Stimulated activated CD4-positive, alpha-beta T cell treated with anti-CD3 and anti-CD28 coated beads, Interleukin-15, amount 100 ng/mL, for 48 hours (primary cell): ENCODE measurements at places on chromosomes 5 and 9.

- DNase-seq = no peak
Observed at GRCh38 chr5:6408627-6409446, 30.5 kb upstream of the MED10 start.

- no peak for DNase-seq
Observed at GRCh38 chr5:124310453-124310852, 436.0 kb downstream of the ZNF608 start.

GRCh38 chr5:930866-931265 lies 38.2 kb downstream of the TRIP13 start:
- DNase-seq = no peak

DNA sequence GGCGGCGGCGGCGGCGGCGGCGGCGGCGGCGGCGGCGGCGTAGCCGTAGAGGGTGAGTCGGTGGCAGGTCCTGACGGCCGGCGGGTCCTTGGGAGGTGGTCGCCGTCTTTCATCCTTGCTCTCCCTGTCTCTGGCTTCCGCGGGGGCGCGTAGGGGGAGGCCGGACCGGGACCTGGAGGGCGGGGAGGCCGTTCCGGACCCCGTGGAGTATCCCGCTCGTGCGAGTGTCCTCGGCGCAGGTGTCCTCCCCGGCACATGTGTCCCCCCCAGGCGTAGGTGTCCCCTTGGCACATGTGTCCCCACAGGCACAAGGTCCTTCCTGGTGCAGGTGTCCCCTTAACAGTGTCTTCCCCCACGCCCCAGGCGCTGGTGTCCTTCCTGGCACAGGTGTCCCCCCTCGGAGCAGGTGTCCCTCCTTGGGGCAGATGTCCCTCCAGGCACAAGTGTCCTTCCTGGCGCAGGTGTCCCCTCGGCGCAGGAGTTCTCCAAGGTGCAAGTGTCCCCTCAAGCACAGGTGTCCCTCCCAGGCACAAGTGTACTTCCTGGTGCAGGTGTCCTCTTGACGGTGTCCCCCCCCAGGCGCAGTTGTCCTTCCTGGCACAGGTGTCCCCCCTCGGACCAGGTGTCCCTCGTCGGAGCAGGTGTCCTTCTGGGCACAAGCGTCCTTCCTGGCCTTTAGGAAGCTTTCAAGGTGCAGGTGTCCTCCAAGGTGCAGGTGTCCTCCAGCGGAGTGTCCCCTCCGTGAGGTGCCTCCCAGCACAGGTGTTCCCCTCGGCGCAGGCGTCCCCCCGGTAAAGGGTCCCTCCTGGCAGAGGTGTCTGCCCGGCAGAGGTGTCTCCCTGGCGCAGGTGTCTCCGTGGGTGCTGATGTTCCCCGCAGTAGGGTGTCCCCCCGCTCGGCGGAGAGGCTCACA lies 519 bp downstream of the EXOC3 start:
- no peak for DNase-seq

- DNase-seq = no peak
Observed at GRCh38 chr5:176648474-176649194, 1.4 kb downstream of the TSPAN17 start.

DNA sequence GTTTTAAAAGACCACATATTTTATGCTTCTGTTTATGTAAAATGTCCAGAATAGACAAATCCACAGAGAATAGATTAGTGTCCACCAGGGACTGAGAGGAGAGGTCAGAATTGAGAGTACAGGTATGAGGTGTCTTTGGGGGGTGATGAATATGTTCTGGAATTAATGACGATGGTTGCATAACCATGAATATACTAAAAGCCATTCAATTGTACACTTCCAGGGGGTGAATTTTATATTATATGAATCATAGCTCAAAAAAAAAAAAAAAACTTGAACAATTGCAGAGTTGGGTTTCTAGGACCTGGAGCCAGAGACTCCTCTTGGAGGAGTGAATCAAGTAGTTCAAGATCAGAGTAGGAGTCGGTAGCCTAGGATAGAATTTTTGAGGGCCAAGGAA lies 57.8 kb upstream of the RUSC2 start:
- no peak for DNase-seq

- DNase-seq = no peak
Observed at GRCh38 chr9:136020206-136020605, 59.0 kb upstream of the UBAC1 start.

DNA sequence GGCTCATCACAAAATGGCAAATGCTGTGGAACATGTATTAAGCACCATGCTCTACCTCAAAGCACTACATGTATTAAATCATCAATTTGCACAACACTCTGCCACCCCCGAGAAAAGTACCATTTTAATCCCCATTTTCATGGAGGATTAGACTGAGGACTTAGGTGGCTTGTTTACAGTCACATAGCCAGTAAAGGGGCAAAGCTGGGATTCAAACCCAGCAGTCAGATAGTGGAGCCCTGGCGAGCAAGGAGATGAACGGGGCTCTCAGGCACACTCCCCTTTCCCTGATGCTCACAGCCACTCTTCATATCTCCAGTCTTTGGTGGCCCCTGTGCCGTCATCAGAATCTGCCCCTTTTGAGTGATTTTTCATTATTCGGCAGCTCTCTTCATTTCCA lies 262.9 kb downstream of the DIRAS2 start:
- DNase-seq = no peak

- no peak for DNase-seq
Observed at GRCh38 chr5:33985447-33985846, 954 bp upstream of the SLC45A2 start.

DNA sequence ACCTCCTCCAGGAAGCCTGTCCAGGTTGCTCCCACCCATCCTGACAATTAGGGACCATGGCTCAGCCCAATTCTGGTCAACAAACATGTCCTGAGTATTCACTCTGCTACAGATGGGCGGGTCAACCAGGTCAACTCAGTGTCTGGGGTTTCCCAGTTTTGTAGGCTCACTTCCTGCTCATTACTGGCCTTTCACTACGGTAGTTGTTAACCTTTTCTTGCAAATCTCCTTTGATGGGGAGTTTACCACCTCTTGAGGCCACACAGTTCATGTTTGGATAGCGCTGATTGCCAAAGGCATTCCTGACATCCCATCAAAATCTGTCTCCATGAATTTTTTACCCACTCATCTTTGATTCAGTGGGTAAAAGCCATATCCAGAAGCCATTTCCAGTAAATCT lies 13.8 kb downstream of the TMEM8B start:
- no peak for DNase-seq

- DNase-seq = no peak
Observed at GRCh38 chr5:33059081-33059480, 348.0 kb downstream of the NPR3 start.

GRCh38 chr9:135932656-135933055 lies 25.3 kb upstream of the CAMSAP1 start:
- DNase-seq = no peak

- no peak for DNase-seq
Observed at GRCh38 chr9:93549611-93550010, 26.8 kb upstream of the PHF2 start.

DNA sequence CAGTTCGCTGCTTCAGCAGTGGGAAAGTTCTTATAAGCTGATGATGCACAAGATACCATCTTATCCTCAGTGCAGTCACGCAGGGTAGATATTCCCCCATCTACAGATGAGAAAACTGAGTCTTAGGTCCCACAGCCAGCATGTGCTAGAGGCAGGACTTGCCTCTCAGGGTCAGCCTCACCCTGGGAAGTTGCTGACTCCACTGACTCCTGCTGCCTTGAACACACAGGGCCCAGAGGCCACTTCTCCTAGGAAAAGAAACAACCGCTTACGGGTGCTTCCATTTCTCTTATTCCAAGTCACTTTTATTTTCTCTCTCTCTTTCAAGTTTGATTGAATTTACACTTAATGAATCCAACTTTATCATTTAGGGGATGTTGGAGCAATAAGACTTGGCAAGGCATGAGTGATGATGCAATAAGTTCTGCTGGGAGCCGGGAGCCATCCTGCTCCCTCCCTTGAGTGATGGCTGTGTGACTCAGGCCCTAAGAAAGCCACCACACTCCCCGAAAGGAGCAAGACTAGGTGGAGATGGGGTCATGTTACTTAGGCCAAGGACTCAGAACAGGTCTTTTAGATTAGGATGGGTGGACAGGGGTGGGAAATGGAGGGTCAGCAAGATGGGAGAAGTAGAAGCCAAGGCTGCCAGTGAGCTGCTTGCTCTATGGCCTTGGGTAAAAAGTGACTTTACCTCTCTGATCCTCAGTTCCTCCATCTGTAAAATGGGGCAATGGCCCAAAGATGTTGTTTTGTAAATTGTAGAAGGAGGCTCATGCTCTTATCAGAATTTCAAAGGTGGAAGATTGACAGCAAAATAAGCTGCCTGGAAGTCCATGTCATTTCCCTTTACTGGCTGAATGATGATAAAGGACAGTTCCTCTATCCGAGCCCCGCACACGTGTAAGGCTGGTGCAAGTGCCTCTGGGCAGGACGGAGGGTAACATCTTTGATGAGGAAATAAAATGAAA lies 67.4 kb upstream of the ZNF618 start:
- DNase-seq = no peak

- DNase-seq = no peak
Observed at GRCh38 chr9:121427899-121428298, 57.8 kb upstream of the STOM start.

- DNase-seq = no peak
Observed at GRCh38 chr9:120932086-120932823, 5.7 kb upstream of the TRAF1 start.

- DNase-seq = no peak
Observed at GRCh38 chr9:33377089-33377715, 25.2 kb downstream of the AQP7 start.

GRCh38 chr5:137269274-137269673 lies 229.9 kb downstream of the SPOCK1 start:
- DNase-seq = no peak

- no peak for DNase-seq
Observed at GRCh38 chr5:7794311-7794710, 56.6 kb downstream of the CFAP90 start.

DNA sequence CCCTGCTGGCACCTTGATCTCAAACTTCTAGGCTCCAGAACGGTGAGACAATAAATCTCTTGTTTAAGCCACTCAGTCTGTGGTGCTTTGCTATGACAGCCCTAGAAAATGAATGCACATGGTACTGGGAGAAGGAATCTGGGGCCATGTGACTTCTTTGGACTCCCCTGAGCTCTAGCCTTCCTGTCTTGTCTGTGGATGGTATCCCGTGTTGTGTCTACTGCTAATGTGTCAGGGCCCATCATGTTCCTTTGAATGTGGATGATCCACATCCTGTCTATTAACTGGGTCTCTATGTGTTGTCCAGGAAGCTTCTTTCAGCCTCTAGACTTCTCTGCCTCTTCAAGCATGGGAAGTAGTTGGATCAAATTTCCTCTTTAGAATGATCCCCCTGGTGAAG lies 25.1 kb downstream of the IL7R start:
- no peak for DNase-seq

- DNase-seq = no peak
Observed at GRCh38 chr5:135993335-135993879, 35.4 kb upstream of the TGFBI start.

DNA sequence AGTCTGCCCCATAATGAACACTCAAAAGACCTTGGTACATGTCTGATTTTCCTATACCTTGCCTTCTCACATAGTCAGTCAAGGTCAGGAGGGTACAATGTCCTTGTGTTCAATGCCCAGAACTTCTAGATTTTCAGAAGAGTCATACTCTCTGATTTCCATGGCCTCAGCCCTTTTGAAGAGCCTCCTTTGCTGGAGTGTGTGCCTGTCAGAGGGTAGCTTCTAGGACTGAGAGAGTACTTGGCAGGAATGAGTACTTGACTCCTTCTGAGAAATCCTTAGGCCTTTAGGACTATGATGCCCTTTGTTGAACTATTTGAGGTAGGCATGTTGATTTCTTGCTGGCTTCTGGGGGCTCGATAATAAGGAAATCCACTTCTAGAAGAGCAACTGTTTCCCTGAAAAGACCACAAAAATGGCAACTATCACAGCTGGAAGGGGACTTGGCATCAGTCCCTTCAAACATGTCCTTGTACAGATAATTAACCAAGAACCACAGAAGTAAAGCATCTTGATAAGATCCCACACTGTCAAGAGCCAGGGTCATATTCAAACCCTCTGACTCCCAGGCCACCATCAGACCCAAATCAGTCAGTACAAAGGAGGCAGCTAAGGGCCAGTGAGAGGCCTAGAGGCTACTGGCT lies 10.6 kb upstream of the MEGF9 start:
- DNase-seq = no peak

GRCh38 chr5:62578540-62578939 lies at the start of gene LRRC70:
Gene LRRC70 (plus strand): TSS chr5:62578819. CDS start chr5:62579439, 620 bp downstream.
- no peak for DNase-seq

GRCh38 chr9:98356953-98357690 lies 101.7 kb upstream of the TBC1D2 start:
- no peak for DNase-seq

DNA sequence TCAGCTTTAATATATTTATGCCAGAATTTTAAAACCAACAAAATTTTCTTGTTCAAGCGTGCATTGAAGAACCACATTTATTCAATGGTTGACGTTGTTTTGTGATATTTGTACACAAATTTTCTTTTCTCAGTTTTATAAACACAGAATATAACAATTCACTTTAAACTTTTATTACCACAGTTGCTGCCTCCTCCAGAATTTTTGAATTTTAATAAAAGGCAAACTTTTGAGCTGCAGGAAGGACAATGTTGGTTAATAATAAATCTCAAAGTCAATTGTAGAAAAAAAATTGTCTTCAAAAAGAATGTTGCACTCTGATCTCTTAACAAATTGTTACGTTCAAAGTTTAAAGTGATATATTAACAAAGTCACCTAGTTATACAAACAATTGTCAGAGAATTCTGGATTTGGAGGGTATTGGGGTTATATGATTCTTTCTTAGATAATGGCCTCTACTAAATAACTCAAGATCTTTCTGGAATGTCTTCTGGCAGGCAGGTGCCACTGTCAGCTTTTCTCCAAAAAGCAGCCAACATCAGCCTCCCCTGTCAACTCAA lies 60.5 kb downstream of the BAAT start:
- no peak for DNase-seq

DNA sequence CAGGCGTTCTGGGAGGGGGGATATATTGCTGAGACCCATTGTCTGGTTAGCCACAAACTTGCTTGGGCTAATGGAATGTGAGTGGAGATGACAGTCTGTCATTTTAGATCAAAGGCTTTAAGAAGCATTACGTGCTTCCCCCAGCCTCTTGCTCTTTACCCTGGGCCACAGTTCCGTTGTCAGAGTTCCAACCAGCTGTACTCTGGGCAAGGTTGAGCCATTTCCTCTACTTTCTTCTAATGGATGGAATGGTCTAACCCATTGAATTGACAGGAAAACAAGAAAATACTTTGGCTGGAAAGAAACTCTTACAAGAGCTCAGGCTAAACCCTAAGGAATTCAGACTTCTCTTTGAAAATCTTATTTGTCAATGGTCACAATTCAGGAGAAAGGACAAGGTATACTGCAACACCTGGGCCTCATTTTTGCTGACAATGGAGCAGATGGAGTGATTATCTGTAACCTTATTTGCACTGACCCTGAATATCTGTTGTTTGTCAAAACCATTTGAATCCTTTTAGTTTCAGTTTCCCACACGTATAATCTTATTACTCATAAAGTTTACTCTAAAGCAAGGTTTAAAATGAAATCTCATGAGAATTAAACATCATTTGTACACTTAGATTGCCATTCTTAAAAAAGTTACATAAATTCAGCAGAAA lies 231.4 kb downstream of the PDE4D start:
- no peak for DNase-seq

GRCh38 chr5:65012301-65012892 lies 243.7 kb downstream of the CWC27 start:
- DNase-seq = no peak

GRCh38 chr9:13332571-13332970 lies 53.1 kb upstream of the MPDZ start:
- DNase-seq = no peak

- no peak for DNase-seq
Observed at GRCh38 chr5:58122157-58122556, 337.7 kb downstream of the PLK2 start.

GRCh38 chr5:83450183-83450966 lies 21.2 kb upstream of the VCAN start:
- no peak for DNase-seq

- no peak for DNase-seq
Observed at GRCh38 chr5:150515446-150515845, 7.5 kb downstream of the NDST1 start.
